ENCODE measurements at places on chromosomes 1 and 21. TPM values are rescaled to one million over a fixed set of nuclear protein-coding genes. Genes with fewer than 3 reads are reported as not detected.

The OR2T29 gene
- not detected for polyA plus RNA-seq

- DNase-seq: no peak
Observed at GRCh38 chr1:113178106-113178505, 105.1 kb downstream of the LRIG2 start.

The GNAT2 gene
- not detected for polyA plus RNA-seq

The KIF21B gene
- polyA plus RNA-seq: 8.1 TPM

The BSND gene
- not detected for polyA plus RNA-seq

GRCh38 chr1:228814176-228814575, 78.9 kb downstream of the RHOU start:
- no peak for DNase-seq

GRCh38 chr1:76351655-76352054, 277.1 kb downstream of the ST6GALNAC3 start:
- DNase-seq: no peak

DNA sequence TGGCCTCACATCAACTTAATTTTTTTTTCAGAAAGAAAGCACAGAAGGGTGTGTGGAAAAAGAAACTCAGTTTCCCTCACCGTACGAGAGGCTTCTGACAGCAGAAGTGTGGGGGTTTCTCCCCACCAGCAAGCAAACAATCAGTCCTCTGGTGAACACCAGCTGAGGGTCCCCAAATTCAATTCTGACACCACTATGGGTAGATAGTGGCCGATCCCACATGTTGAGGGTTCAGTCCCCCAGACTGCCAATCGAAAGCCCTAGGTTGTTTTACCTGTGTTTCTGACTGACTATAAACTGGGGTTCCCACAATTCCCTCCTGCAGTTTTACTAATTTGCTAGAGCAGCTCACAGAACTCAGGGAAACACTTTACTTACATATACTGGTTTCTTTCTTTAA, 2.1 kb downstream of the IFI6 start:
- DNase-seq: no peak

DNA sequence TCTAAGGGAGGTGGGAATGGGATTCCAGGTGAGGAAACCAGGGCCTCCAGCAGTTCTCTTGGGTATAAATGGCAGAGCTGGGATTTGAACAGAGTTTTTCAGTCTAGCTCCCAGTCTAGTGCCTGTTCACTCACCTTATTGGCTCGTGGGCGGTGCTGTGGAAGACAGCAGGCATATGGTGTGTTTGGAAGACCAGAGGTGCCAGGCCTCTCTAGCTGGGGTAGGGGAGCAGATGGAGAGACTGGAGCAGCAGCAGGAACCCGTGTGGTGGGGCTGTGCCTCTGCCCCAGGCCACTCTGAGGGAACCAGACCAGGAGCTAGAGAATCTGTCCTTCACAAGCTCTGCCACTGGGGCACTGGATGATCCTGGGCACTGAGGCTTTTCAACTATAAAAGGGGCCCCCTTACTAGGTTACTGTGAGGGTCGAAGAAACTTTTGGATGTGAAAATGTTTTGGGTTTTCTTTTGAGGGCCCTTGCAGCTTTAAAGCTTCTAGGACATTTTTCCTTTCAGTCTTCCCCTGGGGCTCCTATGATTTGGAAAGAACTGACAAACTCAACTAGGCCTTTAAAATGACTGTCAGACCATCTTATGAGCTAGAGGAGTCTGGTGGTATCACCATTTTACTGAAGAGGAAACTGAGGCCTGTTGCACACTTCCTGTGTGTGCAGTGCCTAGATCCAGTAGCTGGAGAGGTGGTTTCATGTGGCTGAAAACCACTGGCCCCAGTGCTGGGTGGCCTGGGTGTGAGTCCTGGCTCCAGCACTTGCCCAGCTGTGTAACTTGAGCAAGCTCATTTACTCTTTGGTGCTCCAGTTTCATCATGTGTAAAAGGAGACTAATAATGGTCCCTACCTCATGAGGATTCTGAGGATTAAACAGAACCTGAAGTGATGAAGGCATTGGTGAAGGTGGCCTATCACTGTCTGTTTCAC, 6.1 kb downstream of the DMRTB1 start:
- no peak for DNase-seq

DNA sequence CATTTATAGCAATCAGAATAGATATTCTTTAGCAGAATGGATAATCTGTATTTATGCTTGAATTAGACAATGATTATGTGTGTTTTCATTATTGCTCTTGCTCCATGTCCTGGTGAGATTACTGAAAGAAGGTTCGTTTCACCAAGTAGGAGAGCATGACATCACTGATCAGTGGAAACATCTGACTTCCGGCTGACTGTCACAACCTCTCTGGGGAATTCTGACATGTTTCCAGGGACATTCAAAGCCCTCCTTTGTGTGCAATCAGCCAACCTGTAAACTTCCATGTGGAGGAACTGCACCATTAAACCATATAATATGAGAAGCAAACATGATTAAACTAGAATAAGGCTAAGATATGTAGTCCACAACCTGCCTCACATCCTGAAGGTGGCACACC, 424.8 kb upstream of the ADGRL4 start:
- DNase-seq: no peak

The DTL gene
- polyA plus RNA-seq: 0.54 TPM

The A3GALT2 gene
- polyA plus RNA-seq: not detected

- no peak for DNase-seq
Observed at GRCh38 chr1:25677193-25677773, 60.7 kb downstream of the MAN1C1 start.

DNA sequence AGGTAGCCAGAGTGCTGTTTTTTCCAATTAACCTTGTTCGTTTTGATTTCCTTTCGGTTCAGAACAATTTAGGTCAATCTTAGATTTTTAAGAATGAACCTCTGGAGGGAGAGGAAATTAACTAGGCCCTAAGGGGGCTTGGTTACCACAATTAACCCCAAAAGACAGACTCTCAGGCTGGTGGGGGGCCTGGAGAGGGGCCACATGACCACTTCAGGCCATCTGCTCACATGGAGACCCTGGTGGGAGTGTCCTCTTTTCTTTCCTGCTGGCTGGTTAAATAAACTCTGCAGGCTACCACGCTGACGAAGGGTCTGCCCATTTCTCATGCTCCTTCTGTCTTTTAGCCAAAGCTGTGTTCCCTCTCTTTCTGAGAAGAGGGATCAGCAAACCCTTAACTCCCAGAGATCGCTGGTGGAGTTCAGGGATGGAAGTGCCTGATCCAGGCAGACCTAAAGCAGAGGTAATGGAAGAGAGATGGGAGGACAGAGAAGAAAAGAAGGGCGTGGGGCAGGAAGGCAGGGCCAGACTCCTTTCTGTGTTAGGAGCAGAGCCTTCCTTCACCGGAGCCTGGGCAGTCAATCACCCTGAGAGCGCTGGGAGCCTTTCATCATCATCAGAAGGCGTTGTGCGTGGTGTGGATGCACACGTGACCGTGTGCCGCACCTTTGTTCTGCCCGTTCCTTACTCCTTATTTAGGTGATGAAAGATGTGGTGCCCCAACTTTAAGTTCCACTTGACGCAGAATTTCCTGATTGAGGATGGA, 58.5 kb downstream of the KIF26B start:
- DNase-seq: no peak

DNA sequence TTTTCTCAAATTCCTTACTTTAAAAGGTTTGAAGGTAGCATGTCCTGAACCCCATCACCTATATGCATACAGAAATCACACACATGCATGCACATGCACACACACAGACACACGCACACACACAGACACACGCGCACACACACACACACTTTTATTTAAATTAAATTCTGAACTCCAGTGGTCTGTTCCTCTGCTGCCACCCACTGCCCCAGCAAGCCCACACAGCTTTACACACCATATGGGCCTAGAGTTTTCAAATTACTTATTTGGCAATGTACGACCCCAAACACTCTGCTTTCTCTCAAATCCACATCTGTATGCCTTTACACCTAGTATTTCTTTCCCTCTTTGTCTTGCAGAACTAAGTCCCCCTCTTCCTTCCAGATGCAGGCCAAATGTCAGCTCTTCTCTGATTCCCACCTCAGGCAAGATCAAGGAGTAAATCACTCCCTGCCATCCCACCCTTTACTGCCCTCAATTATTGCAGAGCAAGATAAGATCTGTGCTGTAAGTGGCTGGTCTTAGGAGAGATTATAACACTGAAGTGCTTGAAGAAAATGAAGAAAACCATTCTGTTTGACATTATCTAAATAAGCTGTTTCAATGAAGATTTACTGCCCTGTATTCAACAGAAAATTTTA, 429.9 kb upstream of the CXADR start:
- no peak for DNase-seq

The TMEM269 gene
- not detected for polyA plus RNA-seq

The FABP3 gene
- not detected for polyA plus RNA-seq

DNA sequence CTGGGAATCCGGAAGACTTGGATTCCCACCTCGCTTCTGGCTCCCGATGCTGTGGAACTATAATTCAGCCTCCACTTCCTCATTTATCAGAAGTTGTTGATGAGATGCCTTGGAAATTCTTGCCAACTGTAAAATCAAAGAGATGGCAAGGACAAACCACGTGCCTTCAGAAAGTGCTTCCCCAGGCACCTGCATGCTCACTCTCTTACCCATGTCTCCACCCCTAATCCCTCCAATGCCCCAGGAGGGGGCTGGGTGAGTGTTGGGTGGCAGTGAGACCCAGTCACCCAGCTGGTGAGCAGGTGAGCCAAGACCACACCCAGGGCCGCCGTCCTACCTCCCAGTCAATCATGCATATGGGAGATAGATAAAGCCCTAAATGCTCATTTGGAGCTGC, 160.8 kb downstream of the PSMG1 start:
- no peak for DNase-seq

The BEST4 gene
- not detected for polyA plus RNA-seq

The SLC30A1 gene
- polyA plus RNA-seq: 2.0 TPM

DNA sequence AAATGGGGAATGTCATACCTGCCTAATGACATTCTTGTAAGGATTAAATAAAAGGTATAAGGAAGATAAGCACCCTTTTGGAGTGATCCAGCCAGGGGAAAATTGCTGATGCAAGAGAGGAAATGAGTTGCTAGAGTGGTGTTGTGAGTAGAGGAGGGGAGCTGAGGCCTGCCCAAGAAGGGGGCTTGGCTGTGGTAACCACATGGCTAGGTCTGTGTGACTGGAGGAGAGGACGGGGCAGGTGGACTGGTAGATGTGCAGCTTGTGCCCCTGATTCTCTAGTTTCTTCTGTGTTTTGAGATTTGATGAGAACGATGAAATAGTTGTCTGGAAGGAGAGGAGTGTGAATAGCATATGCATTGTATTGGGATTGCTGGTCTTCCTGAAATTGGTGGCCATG, 6.6 kb downstream of the TXLNA start:
- DNase-seq: no peak

Measured in naive thymus-derived CD4-positive, alpha-beta T cell (primary cell).